ENCODE measurements at places on chromosomes 3 and 15. TPM values are rescaled to one million over a fixed set of nuclear protein-coding genes. Genes with fewer than 3 reads are reported as not detected.

Gene TEX55
- total RNA-seq, result not detected

Gene HRH1
- total RNA-seq, result 22.4 TPM

DNA sequence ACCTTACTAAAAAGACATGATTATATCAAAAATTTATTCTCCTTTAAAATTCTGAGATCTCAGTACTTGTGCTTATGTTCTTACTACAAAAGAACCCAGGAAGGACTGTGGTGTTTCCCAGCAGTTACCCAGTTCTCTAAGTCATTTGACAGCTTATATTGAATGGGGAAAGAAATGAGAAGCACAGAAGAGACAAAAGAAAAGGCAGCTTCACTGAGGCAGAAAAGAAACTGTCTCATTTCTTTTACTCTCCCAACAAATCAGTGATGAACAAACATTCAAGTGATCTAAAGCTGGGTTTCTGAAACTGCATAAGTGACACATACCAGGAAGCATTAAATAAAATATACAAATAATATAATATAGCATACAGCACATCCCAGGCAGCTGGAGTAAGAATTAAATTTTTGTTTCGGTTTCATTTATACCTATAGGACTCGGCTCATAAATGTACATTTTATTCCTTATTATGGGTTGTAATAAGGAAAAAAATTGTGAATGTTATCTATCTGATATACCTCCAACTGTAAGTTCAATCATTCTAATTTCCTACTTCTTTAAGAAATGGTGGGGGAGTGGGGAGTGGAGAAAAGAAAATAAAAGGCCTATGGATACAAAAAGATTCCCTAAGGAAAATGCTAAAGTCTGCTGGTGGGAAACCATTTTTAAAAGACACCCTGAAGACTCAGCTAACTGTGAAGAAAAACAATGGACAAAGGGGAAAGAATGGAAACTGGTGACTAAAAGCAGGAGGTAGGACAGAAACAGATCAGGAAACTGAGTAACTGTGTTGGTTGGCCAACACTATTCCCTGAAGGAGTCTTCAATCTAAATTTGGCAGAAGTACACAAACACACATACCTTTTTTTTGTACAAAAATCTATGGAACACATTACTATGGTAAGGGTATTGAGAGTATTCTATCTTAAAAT lies 156.8 kb downstream of the TBC1D5 start:
- H3K4me1 ChIP-seq, result no peaks in the 10 kb centered on the region
- no peak for DNase-seq
- H3K4me3 ChIP-seq, result no peak overlapping the region
- no peaks in the 10 kb centered on the region for H3K27me3 ChIP-seq
- no peak overlapping the region for H3K27ac ChIP-seq
- H3K36me3 ChIP-seq, result no peaks in the 10 kb centered on the region

GRCh38 chr3:31035681-31036080 lies 141.2 kb upstream of the GADL1 start:
- no peak overlapping the region for H3K27ac ChIP-seq
- no peak for DNase-seq
- H3K4me3 ChIP-seq, result no peak overlapping the region
- H3K27me3 ChIP-seq, result no peaks in the 10 kb centered on the region
- H3K36me3 ChIP-seq, result no peaks in the 10 kb centered on the region

GRCh38 chr3:126447456-126448106 lies 28.1 kb downstream of the ZXDC start:
- DNase-seq, result no peak
- H3K27me3 ChIP-seq, result no peaks in the 10 kb centered on the region
- H3K4me1 ChIP-seq, result no peaks in the 10 kb centered on the region
- no peaks in the 10 kb centered on the region for H3K36me3 ChIP-seq
- no peak overlapping the region for H3K27ac ChIP-seq

DNA sequence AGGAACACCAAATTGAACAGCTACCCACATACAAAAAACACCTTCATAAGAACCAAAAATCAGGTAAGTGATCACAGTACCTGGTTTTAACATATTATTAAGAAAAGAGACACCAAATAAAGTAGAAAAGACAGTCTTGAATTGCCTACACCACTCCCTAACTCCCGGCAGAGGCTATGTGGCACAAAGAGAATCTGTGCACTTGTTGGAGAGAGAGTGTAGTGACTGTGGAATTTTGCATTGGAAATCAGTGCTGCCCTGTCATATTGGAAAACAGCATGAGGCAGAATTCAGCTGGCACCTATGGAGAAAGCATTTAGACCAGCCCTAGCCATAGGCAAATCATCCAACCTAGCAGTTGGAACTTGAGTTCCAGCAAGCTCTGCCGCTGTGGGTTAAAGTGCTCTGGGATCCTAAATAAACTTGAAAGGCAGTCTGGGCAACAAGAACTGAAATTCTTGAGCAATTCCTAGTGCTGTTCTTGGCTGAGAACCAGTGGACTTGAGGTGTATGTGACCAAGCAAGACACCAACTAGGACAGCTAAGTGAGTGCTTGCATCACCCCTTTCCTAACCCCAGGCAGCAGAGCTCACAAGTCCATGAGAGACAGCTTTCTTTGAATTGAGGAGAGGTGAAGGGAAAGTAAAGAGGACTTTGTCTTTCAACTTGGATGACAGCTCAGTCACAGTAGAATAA lies 969.6 kb upstream of the ALCAM start:
- H3K4me3 ChIP-seq, result no peak overlapping the region
- peak overlapping the region; percentile 22 for H3K27ac ChIP-seq
- no peaks in the 10 kb centered on the region for H3K27me3 ChIP-seq
- no peaks in the 10 kb centered on the region for H3K36me3 ChIP-seq

- no peak overlapping the region for H3K27ac ChIP-seq
- H3K27me3 ChIP-seq, result no peaks in the 10 kb centered on the region
- no peaks in the 10 kb centered on the region for H3K36me3 ChIP-seq
- no peak for DNase-seq
These were observed 6.6 kb downstream of the GHRL start for GRCh38 chr3:10286133-10286524.

DNA sequence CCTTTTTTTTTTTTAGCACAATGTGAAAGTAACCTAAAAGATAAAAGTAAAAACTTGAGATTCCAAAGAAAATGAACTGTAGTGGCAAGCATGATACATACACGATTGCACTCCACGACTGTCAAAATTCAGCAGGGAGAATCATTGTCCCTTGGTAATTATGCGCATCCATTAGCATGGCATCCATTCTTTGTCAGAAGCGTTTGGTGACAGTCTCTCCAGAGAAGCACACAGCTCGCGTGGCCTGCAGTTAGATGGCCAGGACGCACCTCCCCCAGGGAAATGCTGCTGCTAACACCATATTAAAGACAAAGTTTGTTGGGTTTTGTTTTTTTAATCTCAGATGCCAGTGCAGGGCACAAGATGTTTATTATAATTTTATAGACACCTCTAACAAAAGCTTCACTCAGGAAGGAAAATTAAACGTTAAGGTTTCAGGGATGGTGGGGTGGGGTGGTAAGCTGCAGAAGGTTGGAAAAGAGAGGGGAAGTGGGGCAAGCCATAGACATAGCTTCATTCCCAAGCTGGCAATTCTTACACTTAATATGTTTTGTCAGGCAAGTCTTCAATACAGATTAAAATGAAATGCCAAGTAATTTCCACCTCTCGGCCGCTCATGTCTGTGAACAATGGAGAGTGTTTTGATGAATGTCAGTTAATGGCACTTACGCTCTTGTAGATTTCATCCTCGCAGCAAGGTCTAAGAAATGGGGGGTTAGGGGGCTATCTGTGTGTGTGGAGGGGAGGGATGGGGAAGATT lies 142.8 kb upstream of the TOPAZ1 start:
- no peaks in the 10 kb centered on the region for H3K36me3 ChIP-seq
- H3K27me3 ChIP-seq, result no peaks in the 10 kb centered on the region
- H3K4me3 ChIP-seq, result no peak overlapping the region
- no peak overlapping the region for H3K27ac ChIP-seq
- no peaks in the 10 kb centered on the region for H3K4me1 ChIP-seq

DNA sequence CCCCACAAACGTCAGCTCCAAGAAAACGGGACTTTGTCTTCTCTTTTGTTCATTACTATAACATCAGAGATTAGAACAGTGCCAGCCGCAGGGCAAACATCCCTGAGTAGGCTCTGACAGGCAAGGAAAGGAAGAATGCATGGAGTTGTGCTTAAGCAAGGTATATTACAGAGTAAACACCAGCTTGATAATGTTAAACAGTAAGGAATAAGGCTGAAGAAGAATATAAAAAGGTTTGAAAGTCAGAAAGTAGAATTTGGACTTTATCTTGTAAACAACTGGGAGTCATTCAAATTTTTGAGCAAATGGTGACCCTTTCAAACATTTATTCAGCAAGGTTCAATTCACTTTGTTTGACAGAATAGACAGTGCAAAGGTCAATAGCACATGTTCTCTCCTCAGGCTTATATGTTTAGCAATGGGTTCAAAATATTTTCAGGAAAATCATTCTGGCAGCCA lies 11.0 kb downstream of the GABPB1 start:
- no peaks in the 10 kb centered on the region for H3K36me3 ChIP-seq
- no peak for DNase-seq
- no peaks in the 10 kb centered on the region for H3K27me3 ChIP-seq
- no peak overlapping the region for H3K27ac ChIP-seq
- H3K4me3 ChIP-seq, result no peak overlapping the region
- no peaks in the 10 kb centered on the region for H3K4me1 ChIP-seq

DNA sequence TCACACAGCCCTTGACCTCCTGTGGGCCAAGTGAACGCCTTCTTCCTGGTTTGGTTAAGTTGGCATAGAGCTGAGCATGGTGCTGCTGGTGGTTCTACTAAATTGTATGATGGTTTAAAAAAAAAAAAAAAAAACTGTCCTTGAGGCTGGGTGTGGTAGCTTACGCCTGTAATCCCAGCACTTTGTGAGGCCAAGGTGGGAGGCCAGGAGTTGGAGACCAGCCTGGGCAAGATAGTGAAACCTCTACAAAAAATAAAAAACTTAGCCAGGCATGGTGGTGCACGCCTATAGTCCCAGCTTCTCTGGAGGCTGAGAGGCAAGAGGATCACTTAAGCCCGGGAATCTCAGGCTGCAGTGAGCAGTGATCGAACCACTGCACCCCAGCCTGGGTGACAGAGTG lies 58.9 kb upstream of the FLNB start:
- H3K27me3 ChIP-seq, result no peaks in the 10 kb centered on the region
- no peak overlapping the region for H3K4me3 ChIP-seq

All from aorta (tissue), 5 donors.